ENCODE measurements at places on chromosomes 1 and 21.

GRCh38 chr1:196590012-196590708, 18.1 kb downstream of the KCNT2 start:
- no peak for DNase-seq

- DNase-seq = no peak
Observed at GRCh38 chr21:42396799-42397745, 1.2 kb upstream of the TMPRSS3 start.

DNA sequence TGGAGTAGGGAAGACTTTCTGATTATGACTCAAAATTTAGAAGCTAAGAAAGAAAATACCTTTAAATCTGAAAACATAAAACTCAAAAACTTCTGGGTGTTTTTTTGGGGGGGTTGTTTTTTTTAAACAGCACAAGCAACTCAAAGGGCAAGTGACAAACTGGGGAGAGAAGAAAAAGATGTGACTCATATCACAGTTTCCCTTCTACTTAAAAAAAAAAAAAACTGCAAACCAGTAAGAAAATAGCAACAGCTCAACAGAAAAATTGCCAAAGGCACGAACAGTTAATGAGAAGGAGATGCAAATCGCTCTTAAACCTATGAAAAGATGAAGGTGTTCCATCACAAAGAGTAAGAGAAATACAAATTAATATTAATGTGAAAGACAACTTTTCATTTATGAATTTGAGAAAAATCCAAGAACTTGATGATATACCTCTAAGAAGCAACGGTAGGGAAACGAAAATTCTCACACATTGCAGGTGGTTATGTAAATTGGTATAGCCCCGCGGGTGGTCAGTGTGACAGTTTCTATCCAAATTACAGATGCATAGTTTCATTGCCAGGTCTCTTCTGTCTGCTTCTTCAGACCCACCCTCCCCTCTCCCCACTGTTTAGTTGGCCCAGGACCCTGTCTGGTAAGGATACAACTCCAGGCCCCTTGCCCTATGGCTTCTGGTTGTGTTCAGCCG, 9.0 kb downstream of the IFNAR2 start:
- DNase-seq = no peak

GRCh38 chr1:186819126-186819525, 9.6 kb upstream of the PLA2G4A start:
- DNase-seq = no peak

DNA sequence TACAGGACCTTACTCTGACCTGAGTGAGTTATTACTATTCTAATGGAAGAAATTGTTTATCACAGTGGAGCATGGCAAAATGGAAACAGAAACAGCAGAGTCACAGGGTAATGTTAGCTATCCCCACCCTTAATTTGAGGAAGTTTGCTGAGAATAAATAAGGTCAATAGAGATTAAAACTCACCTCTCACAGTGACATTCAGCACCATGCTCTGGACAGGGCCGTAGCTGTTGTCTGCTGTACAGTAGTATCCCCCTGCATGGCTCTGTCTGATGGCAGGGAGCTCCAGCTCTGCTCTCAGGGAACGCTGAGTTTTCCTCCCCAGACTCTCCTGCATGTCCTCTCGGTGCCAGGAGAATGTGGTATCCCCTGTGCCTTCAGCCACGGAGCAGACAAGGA, 11.9 kb downstream of the FCRL4 start:
- no peak for DNase-seq

- no peak for DNase-seq
Observed at GRCh38 chr1:165424454-165425216, 20.3 kb downstream of the RXRG start.

GRCh38 chr1:78682496-78682895, 32.9 kb downstream of the IFI44 start:
- DNase-seq = no peak

GRCh38 chr21:31293986-31294385, 50.1 kb downstream of the TIAM1 start:
- DNase-seq = peak; percentile 70

- no peak for DNase-seq
Observed at GRCh38 chr21:32134441-32135130, 144.3 kb downstream of the MIS18A start.

DNA sequence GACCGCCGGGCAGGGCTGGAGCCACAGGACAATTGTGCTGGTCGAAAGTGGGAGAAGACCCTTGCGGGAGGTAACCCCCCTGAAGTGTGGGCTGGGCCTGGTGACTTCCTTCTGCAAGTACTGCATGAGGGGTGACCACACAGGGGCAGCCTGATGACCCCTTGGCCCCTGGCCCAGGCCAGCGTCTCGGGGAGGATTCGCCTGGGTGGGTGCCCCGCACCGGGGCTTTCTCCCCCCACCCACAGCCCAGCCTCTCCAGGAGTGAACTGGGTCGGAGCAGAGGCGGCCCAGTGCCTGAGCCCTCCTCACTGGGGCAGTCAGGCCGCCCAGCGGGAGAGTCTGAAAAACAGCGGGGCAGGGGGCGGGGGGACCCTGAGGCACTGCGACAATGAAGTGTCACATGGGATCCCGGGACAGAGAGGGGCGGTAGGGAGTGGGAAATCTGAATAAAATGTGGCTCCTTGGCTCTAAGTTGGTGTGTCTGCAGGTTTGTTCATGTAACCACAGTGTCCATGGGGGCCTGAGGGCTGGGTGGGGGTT, 1.6 kb upstream of the DNMT3L start:
- DNase-seq = no peak

DNA sequence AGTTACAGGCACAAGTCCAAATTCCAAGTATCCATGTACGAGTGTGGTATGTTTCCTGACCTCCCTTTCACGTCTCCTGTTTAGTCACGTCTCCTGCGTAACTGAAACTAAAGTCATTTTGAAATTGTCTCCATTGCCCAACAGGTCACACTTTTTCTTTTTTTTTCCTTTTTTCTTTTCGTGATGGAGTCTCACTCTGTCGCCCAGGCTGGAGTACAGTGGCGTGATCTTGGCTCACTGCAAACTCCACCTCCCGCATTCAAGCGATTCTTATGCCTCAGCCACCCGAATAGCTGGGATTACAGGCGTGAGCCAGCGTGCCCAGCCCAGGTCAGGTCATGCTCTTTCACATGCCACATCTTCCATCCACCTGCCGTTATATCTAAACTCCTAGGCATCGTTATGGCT, 38.2 kb downstream of the L1TD1 start:
- no peak for DNase-seq

- peak; percentile 39 for DNase-seq
Observed at GRCh38 chr21:30839304-30839703, 9.7 kb upstream of the KRTAP7-1 start.

DNA sequence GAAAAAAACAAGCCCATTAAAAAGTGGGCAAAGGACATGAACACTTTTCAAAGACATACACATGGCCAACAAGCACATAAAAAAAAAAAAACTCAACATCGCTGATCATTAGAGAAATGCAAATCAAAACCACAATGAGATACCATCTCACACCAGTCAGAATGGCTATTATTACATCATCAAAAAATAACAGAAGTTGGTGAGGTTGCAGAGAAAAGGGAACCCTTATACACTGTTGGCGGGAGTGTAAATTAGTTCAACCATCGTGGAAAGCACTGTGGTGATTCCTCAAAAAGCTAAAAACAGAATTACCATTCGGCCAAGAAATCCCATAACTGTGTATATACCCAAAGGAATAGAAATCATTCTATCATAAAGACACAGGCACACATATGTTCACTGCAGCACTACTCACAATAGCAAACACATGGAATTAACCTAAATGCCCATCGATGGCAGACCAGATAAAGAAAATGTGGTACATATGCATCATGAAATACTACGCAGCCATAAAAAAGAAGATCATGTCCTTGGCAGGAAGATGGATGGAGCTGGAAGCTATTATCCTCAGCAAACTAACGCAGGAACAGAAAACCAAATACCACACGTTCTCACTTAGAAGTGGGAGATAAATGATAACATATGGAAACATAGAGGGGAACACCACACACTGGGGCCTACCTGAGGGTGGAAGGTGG, 70.1 kb downstream of the INTS7 start:
- DNase-seq = no peak

GRCh38 chr1:114319418-114319817, 165.7 kb upstream of the SYT6 start:
- DNase-seq = no peak

DNA sequence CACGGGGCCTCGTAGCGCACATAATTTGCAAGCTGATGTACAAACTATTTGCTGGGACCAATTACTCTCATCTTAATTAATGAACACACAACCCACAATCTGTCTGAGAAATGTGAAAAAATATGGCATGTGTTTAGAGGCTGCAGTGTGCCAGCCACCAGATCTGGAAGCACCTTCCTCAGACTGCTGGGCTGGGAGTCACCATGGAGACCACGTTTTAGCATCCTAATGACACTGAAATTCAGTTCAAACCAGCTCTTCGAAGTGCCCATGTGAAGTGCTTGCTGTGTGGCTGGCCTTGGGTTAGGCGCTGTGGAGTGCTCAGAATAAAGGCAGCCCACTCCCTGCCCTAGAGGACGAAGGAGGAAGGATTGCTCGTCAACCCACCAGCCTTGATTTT, 482.4 kb downstream of the OMA1 start:
- no peak for DNase-seq

GRCh38 chr1:57761628-57762027, 337.8 kb upstream of the DAB1 start:
- DNase-seq = no peak

DNA sequence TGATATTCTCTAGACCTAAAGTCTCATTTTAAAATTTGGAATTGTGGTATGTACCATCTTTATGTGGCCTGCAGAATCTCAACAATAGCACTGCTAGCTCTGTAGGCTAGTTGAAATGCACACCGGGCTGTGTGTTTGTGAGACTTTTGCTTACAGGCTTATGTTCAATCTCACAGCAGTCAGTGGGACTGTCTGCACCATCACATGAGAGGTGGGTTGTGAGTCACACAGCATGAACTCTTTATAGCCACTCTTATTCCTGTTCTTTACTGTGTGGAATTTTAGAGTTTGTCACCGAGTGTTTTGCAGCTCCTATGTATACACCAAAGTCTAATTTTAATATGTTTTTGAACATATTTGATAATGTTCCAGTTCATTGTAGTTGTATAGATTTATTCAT, 74.6 kb downstream of the RASAL2 start:
- no peak for DNase-seq

GRCh38 chr21:26684889-26685288, 111.8 kb upstream of the CYYR1 start:
- DNase-seq = no peak

- peak; percentile 5 for DNase-seq
Observed at GRCh38 chr21:43958364-43959158, 53.5 kb upstream of the TRAPPC10 start.

GRCh38 chr1:206923009-206923960, 1.5 kb upstream of the FCMR start:
- DNase-seq = peak; percentile 68

- no peak for DNase-seq
Observed at GRCh38 chr1:114379987-114380386, 131.0 kb downstream of the TRIM33 start.

DNA sequence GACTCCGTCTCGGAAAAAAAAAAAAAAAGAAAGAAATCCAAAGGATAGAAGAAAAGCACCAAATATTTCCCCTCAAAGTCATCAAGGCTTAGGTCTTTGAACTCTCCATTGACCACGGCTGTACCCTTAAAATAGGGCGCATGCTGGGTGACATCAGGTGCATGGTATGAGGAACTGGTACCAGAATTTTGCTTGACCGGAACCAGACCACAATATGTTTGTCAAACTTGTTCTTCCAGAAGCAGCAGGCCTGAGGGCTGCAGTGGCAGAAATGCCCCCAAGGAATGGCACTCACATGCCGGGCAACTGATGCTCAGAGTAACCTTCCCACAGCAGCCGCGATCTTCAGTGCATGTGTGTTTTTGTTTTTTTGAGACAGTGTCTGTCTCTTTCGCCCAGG, 21.0 kb downstream of the RCC1 start:
- DNase-seq = no peak

- no peak for DNase-seq
Observed at GRCh38 chr1:206696812-206697585, 12.3 kb downstream of the MAPKAPK2 start.

DNA sequence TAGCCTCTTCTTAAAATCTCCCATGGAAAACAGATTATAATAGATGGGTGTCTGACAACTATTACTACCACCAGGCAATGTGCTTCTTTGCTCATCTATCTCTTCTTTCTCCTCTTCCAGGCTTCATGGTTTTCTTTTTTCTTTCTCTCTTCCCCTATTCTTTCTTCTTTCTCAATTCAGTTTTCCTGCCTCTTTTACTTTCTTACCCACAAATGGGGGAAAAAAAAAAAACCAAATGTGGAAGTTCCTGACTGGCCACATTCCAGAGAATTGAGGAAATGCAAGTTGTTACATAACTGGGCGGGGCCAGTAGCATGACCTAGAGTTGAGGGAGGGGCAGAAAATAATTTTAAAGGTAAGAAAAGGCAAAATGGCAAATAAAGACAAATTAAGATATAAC, 10.9 kb upstream of the SMG7 start:
- no peak for DNase-seq

- no peak for DNase-seq
Observed at GRCh38 chr1:114015075-114015474, 35.8 kb downstream of the OLFML3 start.

DNA sequence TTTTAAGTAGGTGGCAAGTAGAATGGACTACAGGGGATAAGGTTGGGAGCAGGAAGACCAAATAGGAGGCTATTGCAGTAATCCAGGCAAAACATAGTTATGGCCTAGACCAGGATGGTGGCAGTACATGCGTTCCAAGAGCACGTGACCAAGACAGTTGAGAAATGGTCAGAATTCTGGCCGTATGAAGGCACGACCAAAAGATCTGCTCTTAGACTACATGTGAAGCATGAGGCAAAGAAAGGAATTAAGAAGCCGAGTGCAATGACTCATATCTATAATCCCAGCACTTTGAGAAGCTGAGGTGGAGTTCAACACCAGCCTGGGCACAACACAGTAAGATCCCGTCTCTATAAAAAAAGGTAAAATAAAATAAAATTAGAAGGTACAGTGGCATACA, 71.3 kb downstream of the LUZP1 start:
- DNase-seq = no peak

DNA sequence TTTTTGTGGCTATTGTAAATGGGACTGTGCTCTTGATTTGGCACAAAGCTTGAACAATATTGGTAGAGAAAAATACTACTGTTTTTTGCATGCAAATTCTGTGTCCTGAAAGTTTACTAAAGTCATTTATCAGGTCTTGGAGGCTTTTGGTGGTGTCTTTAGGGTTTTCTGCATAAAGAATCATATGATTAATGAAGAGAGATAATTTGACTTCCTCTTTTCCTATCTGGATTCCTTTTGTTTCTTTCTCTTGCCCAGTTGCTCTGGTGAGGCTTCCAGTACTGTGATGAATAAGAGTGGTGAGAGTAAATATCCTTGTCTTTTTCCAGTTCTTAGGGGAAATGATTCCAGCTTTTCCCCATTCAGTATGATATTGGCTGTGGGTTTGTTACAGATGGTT, 1166.7 kb downstream of the NCAM2 start:
- no peak for DNase-seq
